ENCODE measurements at places on chromosomes 6 and 20.

DNA sequence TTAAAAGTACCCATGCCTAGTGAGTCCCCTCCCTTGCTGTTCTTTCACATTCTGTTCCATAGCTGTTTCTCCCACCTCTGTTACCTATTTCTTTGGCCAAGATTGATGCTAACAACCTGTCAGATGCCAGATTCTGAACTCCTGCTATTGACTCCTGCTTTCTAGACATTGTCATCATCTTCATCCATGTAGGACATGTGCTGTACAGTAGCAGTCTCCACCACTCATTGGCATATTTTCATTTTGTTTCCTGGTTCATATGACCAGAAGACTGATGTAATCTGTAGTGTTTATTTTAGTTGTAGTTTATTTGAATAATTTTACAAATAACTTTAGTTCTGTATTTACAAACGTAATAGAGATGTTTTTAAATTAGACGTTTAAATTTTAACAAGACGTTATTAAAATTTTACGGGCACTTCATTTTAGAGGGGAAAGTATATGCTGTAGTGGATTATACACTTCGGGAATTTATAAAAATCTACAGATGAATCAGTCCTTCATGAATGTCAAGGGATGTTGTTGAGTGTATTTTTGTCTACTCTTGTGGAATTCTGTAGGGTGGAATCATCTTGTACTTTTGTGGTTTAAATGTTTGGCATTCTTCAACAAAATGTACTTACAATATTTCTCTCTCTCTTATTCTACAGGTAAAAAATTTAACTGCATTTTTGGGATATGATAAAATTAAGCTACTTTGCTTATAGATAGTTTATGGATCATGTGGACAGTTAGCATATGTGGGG, 34.1 kb downstream of the TRMT11 start:
- DNase-seq = no peak

GRCh38 chr6:109165392-109165974, 70.2 kb downstream of the CEP57L1 start:
- peak; percentile 83 for DNase-seq

DNA sequence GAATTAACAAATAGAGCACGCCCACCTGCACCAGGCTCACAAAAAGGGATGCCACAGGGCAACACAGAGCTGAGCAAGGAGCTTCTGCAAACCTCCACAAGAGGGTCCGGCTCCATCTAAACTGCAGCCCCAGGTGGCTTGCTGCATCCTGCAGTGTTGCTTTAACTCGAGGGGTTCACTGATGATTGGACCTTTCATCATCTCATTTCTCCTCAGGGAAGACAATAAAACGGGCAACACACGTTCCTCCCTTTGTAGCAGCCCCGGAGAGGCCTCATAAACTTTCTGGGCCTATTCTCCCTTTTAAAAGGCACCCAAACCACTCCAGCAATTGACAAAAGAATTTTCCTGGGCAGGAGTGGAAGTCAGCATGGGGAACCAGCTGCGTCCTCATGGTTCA, 161.5 kb upstream of the CDH4 start:
- no peak for DNase-seq

GRCh38 chr20:59075934-59076508, 33.4 kb upstream of the PRELID3B start:
- DNase-seq = no peak

- DNase-seq = no peak
Observed at GRCh38 chr6:74182992-74183391, 487.0 kb downstream of the CD109 start.

GRCh38 chr6:129507059-129507807, 202.7 kb downstream of the ARHGAP18 start:
- no peak for DNase-seq

GRCh38 chr20:9287826-9288225, 218.9 kb downstream of the PLCB4 start:
- DNase-seq = no peak

- peak; percentile 37 for DNase-seq
Observed at GRCh38 chr20:10369723-10370090, 64.3 kb downstream of the MKKS start.

GRCh38 chr20:10276878-10277580, 58.4 kb downstream of the SNAP25 start:
- no peak for DNase-seq

GRCh38 chr20:16098890-16099639, 474.2 kb downstream of the KIF16B start:
- no peak for DNase-seq

DNA sequence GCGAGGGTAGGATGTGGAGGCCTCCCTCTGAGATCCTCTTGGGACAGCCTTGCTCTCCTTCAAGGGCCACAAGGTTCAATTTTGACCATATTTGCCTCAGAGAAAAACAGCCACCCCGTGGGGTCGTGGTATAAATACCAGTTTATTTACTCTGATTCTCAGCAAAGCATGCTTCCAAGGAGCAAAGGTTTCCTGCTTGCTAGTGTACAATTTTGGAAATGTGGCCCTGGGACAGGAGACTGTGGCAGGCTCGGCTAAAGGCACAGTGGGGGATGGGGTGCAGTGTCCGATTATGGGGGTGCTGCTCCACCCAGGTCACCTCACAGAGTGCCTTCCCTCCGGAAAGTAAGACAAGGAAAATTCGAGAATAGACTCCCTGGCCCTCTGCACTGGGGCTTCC, 31.1 kb downstream of the RBM38 start:
- no peak for DNase-seq

GRCh38 chr20:1941226-1941625, 46.0 kb downstream of the SIRPA start:
- peak; percentile 48 for DNase-seq

DNA sequence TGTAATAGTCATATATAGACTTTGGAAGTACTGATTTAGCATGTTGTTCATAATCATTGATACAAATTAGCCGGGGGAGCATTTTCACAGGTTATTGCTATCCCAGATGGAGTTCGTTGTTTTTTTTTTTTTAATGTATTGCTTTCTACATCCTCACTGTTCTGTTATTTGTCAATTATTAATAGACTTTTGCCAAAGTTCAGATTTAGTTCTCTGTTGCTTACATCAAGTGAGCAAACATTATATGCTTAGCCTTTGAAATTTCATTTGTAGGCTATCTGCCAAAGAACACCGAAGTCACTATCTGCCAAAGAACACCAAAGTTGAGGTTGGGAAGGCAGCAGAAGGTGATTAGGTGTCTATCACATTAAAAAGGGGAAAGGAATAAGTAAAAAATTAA, at the start of gene HAO1:
TSS of gene HAO1 (minus strand) at position 118 of the 400 bp plus-strand sequence. CDS start at position 82, 36 bp downstream.
- no peak for DNase-seq

GRCh38 chr6:104795363-104795762, 64.4 kb downstream of the HACE1 start:
- DNase-seq = no peak

- peak; percentile 4 for DNase-seq
Observed at GRCh38 chr6:100775667-100776066, 105.5 kb downstream of the ASCC3 start.

DNA sequence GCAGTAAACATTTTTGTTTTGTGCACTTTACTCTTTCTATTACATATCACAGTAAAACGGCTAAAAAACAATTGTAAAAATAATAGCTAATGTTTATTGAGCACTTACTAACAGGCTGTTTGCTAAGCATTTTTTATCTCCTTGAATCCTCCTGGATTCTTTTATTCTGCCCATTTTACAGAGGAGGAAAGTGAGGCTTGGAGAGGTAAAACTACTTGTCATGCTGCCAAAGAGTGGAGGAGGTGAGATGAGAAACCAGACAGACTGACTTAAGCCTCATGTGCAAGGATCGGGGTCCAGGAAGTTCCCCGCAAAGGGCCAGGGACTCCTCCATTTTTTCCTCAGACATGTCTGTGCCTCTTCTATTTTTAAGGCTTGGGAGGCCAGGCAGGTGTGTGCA, 63.6 kb downstream of the DLGAP4 start:
- DNase-seq = no peak

DNA sequence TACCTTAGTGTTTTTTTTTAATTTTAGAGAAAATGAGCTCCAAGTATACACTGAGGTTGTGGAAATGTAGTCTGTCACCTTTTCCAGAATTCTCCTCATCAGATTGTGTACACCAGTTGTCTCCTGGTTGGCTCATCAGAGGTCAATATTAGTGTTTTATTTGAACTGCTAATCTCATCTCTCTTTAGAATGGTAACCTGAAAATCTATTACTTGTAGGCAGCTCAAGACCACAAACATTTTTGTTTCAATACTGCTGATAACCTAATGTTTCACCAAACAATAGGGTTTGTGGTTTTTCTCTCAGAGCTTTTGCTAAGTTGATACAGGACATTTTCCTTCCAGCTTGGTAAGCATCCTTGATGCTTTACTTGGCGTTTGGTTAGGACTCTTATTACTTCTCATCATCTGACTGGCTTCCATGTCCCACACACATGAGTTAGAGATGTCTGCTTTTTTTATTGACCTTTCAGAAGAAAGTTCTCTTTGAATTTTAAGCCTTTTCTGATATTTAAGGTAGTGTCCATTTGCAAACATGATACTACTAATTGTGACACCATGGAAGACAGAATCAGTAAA, 15.1 kb downstream of the ADGRG6 start:
- DNase-seq = peak; percentile 15

DNA sequence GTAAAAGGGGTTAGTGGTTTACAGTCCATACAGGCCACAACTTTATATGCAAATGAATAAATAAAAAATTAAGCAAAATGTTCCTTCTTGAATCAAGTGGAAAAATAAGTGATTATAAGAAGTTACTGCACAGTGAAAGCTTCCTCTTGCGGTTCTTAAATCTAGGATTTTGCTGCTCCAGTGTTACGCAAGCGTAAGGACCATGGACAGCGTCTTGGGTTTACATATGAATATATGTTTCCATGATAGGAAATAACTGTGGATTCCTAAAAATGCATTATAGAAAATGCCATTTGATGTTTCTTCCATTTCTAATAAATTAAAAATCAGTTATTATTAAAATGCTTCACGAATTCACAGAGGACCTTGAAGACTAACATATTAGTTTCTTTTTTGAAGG, 176.6 kb upstream of the POU3F2 start:
- DNase-seq = peak; percentile 25

DNA sequence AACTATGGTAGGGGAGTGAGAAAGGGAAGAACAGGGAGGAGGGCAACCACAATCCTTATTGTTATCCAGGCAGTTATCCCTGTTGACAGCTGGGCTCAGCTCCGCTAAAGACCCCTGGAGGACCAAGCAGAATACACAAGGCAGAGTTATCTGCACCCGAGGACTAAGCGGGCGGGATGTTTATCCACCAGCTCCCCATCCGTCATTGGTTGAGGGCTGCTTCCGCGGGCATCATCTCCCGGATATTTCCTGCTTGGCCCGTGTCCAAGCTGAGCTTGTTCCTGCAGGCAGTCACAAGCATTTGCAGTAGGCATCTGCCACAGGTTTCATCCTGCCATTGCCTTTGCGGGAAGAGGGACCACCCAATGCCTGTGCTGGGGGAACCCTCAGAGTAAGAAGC, 102.1 kb downstream of the DLGAP4 start:
- DNase-seq = peak; percentile 42

- DNase-seq = peak; percentile 64
Observed at GRCh38 chr6:81309811-81310210, 442.7 kb downstream of the TENT5A start.

DNA sequence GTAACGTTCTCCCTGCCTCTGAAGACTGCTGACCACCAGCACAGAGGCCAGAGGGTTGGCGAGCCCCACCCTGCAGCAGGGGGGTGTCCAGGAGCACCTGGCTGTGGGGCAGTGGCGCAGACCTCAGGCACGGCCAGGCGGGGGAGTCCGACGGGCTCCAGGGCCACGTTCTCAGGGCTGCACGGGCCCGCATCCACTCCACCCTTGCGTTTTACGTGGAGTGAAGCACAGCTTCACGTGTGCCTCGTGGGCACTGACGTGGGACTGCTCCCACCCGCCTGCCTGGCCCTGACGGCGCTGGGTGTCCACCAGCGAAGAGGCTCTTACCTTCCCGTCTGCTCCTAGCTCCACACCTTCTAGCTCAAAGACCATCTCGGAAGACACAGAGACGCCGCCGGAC, 6.9 kb downstream of the RPS21 start:
- DNase-seq = no peak

GRCh38 chr20:44319839-44320422, 8.9 kb upstream of the FITM2 start:
- DNase-seq = no peak

DNA sequence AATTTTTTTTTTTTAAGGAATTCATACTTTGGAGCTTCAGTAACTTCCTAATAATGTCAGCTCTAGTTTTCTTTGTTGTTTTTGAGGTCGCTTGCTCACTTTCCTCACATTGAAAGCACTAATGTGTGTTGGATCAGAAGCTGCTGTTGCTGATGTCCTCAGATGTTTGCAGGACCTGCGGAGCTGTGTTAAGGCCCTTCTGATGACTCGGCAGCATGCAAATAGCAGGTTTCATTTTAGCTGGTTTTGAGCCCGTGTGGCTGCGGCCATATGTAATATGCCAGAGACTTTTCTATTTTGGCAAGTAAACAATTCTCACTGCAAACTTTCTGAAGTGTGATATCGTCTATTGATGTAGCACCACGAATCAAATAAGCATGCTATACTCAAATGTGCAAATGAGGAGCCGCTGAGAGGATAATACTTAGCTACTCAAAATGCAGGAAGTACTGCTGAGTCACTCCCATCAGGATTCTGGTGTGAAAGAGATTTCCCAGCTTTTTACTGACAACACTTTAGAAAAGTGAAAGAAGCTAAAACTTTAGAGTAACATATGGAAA, 187.8 kb downstream of the SASH1 start:
- peak; percentile 89 for DNase-seq

- DNase-seq = no peak
Observed at GRCh38 chr6:24149836-24150235, 23.8 kb downstream of the NRSN1 start.

DNA sequence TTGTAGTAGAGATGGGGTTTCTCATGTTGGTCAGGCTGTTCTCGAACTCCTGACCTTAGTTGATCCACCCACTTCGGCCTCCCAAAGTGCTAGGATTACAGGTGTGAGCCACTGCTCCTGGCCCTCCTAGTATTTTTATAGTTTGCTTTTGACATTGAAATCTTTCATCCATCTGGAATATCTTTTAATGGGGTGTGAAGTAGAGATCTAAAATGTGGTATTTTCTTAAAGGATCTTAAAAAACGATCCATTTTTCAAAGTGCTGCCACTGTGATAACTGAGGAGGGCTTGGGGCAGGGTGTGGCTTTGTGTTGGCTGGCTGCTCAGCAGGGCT, 23.1 kb downstream of the CDS2 start:
- DNase-seq = no peak

DNA sequence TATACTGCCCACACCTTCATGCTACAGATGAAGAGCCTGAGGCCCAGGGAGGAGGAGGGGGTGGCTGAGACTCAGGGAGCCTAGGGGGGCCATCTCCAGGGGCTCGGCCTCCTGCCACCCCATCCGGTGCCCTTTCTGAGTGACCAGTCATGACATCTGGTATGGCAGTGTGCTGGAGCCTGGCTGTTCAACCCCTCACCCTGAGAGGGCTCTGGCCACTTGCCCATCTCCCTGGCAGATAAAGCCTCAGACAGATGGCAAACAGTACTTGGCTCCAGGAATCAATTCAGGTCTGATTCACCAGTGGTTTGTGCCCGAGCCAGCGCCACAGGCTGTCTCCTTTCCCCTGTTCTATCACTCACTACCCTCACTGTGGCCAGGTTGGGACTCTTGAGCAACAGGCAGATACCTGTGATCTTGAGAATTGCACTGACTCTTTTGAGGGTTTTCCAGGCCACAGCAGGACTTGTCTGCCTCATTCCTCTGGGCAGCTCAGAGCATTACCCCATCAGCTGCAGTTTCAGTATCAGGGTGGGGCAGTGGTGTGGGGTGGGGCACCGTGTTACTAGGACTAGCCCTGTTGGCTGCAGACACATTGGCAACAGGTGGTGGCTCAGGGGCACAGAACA, 22.8 kb downstream of the SRSF3 start:
- no peak for DNase-seq

- peak; percentile 95 for DNase-seq
Observed at GRCh38 chr6:4008324-4009047, 70.5 kb downstream of the FAM217A start.

- peak; percentile 90 for DNase-seq
Observed at GRCh38 chr20:2114990-2115681, 13.5 kb downstream of the STK35 start.
